Left renal pelvis (tissue), 4 donors: ENCODE measurements at places on chromosomes 12 and 14.

DNA sequence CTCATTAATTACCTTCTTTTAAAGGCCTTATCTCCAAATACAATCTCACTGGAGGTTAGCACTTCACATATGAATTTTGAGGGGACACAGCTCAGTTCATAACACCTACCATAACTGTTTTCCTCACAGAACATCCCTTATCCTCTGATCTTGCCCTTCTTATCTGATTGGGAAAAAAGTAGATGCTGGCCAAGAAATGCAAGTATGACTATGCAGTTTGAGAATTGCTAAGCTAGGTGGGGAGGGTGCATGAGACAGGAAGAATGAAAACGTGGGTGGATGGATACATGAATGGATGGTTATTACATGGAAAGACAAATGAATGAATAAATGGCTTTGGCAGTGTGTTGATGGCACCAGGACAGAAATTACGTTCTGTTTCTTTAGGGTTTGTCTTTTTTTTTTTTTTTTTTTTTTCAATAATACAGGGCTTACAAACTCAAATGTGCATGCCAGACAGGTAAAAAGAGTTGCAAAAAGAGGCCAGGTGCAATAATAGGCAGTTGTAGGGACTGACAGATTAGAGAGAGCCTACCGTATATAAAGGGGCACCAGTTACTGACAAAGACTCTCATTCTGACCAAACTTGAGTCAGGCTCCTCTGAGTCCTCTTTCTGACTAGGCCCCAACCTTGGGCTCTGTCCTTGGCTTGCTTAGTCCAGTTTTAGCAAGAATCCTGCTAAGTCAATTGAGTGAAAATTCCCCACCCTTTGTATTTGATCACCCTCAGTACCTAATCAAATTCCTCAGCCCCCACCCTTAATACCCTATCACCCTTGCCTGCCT lies 304.9 kb downstream of the ZFP36L1 start:
- DNase-seq: no peak

DNA sequence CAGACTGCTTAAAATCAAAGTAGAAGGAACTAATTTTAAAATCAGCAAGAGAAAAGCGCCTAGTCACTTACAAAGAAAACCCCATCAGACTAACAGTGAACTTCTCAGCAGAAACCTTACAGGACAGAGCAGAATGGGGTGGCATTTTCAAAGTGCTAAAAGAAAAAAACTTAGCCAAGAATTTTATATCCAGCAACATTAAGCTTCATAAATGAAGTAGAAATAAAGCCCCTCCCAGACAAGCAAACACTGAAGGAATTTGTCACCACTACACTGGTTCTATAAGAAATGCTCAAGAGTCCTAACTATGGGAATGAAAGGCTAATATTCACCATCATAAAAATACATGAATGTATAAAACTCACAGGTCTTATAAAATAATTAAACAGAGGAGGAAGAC lies 6.4 kb upstream of the ZNF268 start:
- no peak for DNase-seq

GRCh38 chr14:66432334-66432733 lies 53.8 kb upstream of the CCDC196 start:
- DNase-seq: no peak

DNA sequence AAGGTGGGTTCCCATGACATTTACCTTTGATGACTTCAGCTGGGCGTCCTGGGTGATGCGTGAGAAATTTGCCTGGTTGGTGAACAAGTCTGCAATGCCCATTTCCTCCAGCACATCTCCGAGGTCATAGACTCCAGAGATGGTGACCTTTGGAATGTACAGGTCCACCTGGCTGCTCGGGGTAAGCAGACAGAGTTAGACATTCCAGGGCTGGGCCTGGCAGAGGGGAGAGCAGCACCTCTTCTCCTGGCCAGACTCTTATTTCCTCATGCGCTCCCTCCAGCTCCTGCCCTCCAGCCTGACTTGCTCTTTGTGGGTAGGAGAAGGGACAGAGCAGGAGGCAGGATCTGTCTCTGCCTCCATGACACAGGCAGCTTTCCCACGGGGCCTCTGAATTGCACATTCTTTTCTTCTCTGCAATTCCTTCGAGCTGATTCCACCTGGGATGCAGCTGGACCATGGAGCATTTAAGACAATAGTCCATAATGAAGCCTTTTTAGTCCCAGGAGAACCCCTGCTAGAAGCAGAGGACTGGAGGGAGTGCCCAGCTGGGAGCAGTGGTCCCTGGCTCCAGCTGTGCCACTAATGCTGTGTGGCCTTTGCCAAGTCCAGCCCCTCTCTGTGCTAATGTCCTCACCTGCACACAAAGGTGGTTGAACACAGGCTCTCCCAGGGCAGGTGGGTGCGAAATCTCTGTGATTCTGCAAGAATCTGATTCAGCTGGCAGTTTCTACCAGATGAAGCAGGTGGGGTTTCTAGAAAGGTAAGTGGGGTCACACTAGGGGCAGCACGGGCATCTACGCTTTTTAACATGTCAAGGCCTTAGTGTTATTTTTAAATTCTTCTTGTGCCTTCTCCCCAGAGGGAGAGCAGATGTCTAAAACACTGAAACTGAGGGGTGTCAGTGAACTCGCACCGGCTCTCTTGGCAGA lies 13.2 kb upstream of the SERPINA10 start:
- DNase-seq: no peak

- DNase-seq: no peak
Measured at GRCh38 chr12:19959353-19959752, 409.0 kb upstream of the PDE3A start.

DNA sequence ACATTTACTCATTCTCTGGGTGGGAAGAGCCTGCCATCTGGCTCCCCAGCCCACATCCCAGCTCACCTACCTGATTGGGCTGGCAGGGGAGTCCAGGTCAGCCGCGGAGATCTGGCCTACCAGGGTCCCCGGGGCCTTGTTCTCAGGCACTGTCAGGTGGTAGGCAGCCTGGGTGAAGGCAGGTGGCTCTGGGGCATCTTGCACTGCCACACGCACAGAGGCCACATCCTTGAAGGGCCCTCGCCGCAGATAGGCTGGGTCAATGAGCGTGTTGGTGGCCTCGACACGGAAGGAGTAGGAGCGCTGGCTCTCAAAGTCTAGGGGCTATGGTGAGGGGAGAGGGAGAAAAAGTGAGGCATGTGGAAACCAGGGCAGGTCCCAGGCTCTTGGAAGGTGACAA lies 3.9 kb downstream of the CDH24 start:
- no peak for DNase-seq

DNA sequence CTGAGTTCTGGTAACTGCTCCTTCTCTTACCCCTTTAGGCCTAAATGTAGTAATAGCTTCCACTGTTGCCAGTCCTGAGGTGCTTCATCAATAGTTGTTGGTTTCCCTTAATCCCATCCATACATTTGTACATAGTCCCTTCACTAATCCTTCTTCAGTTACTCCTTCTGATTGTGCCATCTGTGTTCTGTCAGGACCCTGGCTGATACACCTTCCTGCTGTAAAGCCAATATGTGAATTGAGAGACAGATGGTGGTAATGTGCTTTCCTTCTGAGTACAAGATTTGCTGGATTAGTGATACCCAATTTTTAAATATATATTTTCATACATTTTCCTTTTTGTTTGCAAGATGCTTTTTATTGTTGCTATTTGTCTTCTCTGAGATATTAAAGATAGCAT lies 66.4 kb downstream of the OTOGL start:
- DNase-seq: no peak

DNA sequence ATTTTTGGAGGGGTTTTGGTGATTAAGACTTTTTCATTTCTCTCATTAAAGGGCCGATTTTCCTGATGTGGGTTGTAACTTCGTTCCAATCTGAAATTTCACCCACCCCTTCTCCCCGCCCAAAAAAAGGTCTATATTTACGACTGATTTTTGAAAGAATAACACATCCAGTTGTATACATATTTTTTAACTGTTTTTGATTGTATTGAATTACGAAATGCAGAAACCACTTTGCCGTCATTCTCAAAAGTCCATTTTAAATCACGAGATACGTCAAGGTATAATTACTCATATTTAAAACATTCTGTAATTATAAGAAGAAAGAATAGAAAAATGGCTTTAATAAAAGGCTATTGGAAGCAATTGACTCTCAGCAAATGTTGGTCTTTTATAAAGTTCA lies 520.7 kb downstream of the MED13L start:
- no peak for DNase-seq

DNA sequence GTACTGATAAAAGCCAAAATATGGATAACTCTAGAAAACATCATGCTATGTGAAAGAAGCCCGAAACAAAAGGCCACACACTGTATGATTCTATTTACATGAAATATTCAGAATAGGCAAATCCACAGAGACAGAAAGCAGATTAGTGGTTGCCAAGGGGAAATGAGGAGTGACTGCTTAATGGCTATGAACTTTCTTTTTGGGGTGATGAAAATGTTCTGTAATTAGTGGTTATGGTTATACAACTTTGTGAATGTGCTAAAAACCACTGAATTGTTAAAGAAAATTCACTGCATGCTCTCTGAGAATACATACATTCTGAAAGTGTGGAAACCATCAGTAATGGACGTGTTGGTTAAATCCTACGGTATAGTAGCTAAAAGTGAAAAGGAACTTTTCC lies 39.9 kb upstream of the STON2 start:
- no peak for DNase-seq

GRCh38 chr14:74083784-74084276 lies 423 bp downstream of the ALDH6A1 start:
- DNase-seq: no peak
